Lung microvascular endothelial cell (primary cell): ENCODE measurements at places on chromosomes 2 and 18. TPM values are rescaled to one million over a fixed set of nuclear protein-coding genes. Genes with fewer than 3 reads are reported as not detected.

DNA sequence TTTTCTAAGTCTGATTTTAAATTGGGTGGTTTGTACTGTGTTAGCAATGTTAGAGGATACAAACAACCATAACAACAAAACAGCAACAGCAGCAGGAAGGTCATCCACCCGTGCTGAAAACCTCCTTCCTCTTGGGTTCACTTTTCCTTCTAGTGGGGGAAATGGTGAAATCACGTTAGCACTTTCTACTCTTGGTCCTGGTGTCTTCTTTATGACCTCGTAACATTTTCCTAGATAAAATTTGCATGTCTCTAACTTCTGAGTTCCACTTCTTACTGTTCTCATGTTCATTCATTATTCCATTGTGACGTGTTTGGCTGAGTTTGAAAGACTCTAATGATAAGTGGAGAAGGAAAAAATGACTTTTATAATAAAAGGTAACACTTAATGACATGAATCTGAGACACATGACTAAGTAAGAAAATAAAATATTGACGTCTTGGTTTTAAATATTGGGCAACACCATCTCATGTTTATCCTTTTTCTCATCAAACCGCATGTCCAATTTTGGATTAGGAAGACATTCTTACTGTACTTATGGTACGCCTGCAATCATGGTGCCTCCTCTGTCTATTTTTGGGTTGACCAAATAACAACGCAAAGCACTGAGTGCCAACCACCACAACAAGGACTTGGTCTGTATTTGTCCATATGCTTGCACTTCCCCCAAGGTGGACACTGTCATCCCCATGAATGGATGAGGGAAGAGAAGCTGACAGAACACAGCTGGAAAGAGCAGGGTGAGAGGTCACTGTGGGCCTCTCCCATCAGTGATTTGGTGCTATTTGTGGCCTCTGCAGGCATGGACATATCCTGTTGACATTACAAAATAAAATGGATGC lies 25.7 kb upstream of the IL1R1 start:
- DNase-seq: no peak

The ONECUT2 gene
- under 0.01 TPM in 1 of 2 replicates, not detected in the other for total RNA-seq

- DNase-seq: no peak
Observed at GRCh38 chr18:8952769-8953760, 149.4 kb upstream of the NDUFV2 start.

The ELAC1 gene
- 4.6 and 5.0 TPM in 2 replicates for total RNA-seq

- DNase-seq: no peak
Observed at GRCh38 chr2:235768606-235769005, 274.8 kb downstream of the AGAP1 start.

DNA sequence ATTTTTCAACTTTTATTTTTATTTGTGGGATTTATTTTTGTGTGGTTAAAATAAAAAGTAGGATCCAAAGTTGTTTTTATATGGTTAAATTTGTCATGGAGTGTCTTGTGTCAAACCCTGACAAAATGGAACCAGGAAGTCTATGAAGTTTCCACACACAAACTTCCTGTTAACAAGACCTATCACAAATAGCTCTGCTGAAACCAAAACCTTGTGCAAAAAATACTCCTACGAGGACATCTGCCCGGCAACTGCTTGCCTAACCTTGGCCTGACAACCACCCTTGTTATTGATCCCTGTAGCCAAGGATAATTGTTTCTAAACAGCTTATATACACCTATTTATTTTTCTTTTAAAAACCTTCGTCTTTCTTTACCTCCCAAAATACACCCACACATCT lies 389.6 kb downstream of the TRIB2 start:
- no peak for DNase-seq

DNA sequence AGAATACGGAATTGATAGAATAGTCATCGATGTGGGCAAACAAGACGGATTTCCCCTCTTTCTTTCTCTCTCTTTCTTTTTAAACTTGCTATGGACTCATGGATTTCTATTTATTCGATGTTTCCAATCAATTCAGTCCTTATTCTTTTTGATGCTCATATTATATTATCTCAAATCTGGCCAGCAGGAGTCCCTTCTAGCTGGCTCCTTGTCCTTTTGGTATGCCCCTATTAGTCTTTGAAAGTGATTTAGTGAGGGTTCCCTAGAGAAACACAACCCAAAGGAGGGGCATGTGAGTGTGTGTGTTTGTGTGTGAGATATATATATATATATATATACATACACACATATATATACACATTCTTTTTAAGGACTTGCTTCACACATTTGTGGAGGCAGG lies 23.5 kb upstream of the BIN1 start:
- no peak for DNase-seq

The TMEFF2 gene
- not detected in 2 replicates for total RNA-seq

GRCh38 chr18:67421651-67422050 lies 94.9 kb downstream of the DSEL start:
- DNase-seq: no peak

DNA sequence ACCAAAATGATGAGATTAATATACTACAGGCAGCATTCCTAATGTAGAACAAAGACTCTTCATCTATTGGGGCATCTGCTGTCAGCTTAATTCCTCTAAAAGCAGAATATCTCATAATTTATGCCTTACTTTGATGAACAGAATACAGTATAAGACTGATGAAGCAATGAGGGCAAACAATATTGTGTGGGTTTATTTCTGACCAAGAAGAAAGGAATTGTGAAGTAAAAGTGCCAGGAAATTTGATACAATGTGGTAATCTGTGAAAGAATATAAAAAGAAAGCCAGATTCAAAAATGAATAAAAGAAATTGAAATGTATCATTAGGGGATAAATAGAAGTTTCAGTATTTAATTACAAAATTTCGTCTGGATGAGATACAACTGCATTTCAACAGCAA lies 78.8 kb upstream of the TTC21B start:
- no peak for DNase-seq
